Bronchial epithelial cell (primary cell): ENCODE measurements at places on chromosomes 6 and 20. TPM values are rescaled to one million over a fixed set of nuclear protein-coding genes. Genes with fewer than 3 reads are reported as not detected.

Gene EEF1A2
- 1.1 and 1.9 TPM in 2 replicates for total RNA-seq

Gene RPP40
- 7.7 and 10.3 TPM in 2 replicates for total RNA-seq

Gene ADNP
- 22.5 and 28.2 TPM in 2 replicates for total RNA-seq

DNA sequence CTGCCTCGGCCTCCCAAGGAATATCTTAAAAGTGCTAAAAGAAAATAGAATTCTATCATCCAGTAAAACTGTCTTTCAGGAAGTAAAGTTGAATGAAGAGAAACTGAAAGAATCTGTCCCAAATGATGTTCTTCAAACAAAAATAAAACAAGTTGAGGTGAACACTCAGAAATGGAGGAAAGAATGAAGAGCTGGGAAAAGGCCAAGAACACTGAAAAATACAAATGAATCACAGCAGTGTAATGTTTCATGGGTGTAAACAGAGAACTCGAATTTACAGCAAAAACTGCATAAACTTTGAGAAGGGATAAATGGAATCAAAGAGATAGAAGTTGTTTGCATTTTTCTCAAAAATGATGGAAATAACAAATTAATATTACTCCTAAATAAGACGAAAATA, 317.3 kb downstream of the TAF4 start:
- DNase-seq: peak; percentile 5

DNA sequence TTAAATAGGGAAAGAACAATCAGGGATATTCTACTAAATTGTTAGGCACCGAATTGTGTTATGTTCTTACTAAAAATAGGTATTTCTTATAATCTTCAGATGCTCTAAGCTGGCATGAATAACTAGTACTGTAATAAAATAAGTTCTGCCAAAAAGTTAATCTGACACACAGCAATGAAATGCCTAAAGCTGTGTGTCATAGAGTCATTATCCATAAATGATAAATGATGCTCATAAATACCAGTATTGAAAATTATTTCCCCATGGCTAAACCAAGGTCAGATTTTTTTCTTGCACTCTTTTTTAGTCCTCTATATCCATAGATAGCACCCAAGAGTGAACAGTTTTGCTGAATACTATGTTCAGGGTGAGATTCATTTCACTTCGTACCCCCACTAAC, 11.7 kb upstream of the PRIM2 start:
- no peak for DNase-seq

DNA sequence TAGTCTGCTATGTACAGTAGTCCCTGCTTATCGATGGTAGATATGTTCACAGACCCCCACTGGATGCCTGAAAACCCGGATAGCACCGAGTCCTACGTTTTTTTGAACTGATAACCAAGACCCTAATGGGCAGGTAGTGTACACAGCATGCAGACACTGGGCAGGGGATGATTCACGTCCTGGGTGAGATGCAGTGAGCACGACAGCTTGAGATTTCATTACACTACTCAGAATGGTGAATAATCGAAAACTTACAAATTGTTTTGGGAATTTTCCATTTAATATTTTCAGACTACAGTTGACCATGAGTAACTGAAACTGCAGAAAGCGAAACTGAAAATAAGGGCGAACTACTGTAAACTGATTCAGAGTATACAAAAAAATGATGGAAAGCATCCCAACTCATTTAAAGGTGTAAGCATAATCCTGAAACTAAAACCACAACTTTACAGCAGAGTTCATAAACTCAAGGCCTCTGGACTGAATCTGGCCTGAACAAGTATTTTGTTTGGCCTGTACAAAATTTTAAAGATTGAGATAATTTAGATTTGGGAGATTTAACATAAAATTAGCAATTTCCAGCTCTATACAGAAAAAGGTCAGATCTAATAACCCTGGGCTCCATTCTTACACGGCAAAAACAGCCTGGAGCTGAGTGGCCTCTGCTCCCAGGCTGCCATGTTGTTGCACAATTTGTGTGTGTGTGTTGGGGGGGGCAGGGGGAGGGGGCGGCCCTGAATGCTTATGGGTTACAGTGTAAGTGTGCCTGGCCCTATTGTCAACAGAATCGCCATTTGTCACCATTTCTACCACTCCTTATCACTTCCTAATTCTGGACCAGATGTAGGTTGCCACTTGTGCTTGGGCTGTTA, 34.9 kb downstream of the RNF24 start:
- DNase-seq: peak; percentile 75

DNA sequence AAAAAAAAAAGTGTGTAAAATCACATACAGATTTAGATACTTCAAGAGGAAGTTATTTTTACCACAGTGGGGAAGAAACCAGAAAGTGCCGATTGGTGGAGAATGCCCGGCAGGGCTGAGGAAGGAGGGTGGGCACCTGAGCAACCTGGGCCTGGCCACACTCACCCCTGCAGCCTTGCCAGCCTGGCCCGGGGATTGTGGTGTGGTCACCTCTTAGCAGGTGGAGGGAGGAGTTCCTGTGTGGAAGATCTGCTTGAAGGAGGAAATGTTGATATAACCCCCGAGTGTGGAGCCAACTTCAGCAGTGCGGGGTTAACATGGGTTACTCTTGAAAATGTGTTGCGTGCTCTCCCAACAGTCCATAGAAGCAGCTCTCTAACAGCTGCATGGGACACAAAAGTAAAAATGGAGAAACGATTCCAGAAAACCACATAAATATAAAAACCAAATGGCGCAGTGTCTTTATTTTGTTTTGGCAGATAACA, 14.7 kb downstream of the UST start:
- DNase-seq: no peak

DNA sequence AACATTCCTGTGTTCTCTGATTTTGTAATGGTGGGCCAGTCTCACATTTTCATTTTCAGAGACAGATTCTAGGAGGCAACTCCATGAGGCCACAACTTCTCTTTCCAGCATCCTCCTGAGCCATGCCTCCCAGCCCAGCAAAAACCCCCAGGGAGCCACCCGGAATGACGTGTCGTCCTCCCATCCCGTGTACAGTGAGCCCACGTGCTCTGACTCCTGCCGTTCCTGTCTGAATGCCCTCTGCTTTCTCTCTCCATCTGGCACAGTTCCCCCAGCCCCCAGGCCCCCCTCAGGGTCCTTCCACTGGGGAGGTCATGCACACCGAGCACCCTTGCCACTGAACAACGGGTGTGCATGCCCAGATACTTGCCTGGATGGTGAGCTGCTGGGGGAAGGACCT, 38.0 kb downstream of the C20orf203 start:
- no peak for DNase-seq

GRCh38 chr20:46592580-46593362, 42.3 kb upstream of the OCSTAMP start:
- no peak for DNase-seq

GRCh38 chr6:42332916-42333315, 115.3 kb upstream of the MRPS10 start:
- DNase-seq: no peak

GRCh38 chr20:10663756-10664155, 10.0 kb downstream of the JAG1 start:
- no peak for DNase-seq

GRCh38 chr6:156599978-156600590, 177.1 kb upstream of the ARID1B start:
- DNase-seq: no peak

DNA sequence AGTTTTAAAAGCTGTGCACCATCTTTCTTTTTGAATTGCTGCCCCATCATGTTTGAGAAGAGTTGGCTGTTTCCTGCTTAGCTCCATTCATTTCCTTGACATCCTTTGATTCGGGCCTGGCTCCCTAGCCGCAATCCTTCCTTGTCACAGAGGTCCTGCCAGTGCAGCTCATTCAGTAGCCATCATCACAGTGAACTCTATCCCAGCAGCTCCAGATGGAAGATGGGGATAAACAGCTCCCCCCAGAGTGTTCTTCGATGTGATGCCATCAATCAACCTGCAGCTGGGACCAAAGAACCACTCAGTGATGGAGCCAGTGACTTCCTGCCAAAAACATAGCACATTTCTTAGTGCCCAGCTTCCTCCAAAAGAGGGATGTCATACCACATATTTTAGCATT, 158.8 kb downstream of the FRK start:
- no peak for DNase-seq

DNA sequence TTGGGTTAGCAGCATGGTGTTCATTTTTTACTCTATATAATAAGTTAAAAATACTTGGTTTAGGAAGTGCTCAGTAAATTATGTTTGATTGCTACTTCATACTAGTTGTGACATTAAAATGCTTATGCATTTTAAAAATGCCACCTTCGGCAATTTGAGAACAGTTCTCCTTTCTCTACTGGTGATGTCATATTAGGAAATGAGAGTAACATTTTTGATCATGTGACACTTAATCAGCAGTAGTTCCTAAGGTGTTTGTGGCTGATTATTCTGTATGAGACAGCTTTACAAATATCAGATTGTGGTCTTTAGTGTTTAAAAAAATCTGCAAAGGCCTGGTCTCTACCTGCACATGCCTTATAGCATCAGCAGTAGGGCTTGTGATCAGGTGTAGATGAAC, 4.4 kb downstream of the GZF1 start:
- DNase-seq: peak; percentile 76

GRCh38 chr20:25274891-25275812, 27.3 kb downstream of the PYGB start:
- no peak for DNase-seq

DNA sequence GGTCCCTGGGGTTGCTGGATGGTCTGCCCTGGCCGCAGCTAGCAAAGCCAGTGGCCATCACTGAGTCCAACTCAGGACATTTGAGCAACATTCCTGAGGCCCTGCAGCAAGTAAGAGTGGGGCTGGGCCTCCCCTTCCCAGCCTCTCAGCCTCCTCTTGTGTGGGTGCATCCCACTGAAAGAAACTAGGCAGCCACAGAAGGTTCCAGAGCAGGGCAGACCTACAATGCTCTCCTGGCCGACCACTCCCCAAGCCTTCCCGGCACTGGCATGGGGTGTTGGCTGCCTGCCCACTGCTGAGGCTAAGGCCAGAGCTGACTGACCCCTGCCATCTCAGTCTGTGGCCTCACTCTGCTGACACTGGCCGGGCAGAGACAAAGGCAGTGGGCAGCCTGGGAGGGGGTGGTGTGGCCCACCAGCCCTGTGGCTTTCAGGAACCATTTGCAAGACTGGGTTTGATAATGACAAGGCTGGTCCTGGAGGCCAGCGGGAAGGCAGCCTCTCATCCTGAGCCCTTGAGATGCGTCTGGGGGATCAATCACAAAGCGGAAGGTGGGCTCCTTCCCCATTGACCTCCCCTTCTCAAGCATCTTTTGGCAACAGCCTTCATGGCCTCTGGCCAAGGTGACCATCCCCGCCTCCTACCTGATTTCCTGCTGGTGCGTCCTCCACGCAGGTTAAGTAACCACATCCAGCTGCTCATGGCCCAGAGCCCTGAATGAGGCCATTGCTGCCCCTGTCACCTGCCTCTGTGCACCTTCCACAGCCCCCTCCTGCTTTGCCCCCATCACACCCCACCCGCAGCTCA, 9.6 kb downstream of the DLGAP4 start:
- DNase-seq: no peak

GRCh38 chr6:28824793-28825731, 98.7 kb downstream of the TRIM27 start:
- no peak for DNase-seq

DNA sequence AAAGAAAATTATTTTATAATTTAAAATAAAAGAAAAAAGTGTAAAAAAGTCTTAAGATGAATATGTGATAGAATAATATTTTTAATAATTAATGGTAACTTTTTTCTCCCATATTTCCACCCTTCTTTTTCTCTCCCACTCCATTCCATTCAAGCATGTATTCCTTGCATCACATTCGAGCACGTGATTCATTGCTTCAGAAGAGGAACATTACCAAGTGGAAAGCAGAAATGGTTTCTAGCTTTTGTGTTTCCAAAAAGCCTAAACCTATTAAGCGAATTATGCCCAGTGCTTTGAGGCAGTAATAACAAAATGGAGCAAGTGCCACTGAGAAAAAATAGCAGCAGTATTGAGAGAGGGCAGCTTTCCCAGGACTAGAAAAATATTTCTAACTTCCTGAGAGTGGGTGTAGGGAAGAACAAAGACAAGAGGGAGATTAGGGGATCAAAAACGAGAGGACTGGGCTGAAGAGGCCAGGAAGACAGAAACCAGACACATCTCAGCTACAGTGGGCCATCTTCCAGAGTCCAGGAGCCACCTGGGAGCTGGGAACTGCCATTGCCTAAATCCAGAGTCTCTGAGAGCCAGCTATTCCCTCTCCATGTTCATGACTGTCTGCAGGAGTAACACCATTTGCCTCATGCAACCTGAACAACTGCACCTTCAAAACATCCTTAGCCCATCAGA, 15.0 kb upstream of the AKIRIN2 start:
- DNase-seq: no peak

DNA sequence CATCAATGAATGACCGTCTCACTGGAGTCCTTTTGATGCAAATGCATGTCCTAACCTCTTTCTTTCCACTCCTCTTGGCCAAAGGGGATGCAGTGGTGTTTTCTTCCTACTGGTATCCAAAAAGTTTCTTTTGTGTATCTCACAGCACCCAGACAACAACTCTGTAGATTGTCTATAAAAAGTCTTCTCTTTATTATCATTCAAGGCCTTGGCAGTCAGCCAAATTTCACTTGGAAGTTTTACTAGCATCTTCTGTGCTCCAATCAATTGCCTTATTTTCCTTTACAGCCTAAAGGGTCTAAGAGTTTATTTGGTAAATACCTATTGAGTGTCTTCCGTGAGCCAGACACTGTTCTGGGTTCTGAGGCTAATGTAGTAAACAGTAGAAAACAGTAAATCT, 150.2 kb upstream of the RNF217 start:
- DNase-seq: no peak

DNA sequence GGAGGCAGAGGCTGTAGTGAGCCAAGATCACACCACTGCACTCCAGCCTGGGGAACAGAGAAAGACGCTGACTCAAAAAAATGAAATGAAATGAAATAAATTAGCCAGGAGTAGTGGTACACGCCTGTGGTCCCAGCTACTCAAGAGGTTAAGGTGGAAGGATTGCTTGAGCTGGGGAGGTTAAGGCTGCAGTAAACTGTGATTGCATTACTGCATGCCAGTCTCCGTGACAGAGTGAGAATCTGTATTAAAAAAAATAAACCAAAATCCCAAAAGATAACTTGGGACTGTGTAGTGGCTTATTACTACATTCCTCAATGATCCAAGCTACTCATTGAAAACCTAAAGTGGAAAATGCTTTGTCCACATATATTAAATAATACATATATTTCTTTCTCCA, 87.0 kb downstream of the SGK1 start:
- no peak for DNase-seq

DNA sequence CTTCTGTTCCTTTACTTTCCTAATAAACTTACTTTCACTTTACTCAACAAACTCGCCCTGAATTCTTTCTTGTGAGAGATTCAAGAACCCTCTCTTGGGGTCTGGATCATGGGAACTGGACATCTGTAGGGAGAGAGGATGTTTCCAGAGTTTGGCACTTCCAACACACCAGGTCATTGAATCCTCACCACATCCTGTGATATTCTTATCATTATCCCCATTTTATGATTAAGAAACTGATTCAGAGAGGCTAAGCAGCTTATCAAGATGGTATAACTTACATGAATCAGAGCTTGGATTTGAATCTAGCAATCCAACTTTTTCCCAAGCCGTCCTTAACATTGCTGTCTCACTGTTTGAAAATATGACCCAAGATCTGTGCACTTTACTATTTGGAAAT, 15.5 kb downstream of the PPIL6 start:
- peak; percentile 33 for DNase-seq

- no peak for DNase-seq
Observed at GRCh38 chr6:165618241-165618640, 44.8 kb downstream of the PDE10A start.
